ENCODE measurements at places on chromosomes 1 and 21.

DNA sequence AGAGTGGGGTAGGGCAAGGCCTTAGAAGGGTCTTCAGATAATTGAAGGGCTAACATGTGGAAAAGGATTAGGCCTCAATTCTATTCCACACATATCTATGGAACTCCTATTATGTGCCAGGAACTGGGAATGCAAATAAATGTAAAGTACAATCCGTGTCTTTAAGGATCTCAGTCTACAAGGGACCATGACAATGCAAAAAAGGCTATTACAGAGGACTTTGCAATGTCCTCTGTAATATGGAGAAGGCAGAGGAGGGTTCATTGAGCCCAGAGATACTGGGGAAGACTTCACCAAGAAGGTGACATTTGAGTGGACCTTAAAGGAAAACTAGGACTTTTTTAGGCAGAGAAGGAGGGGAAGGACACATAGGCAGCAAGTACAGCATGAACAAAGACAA lies 4.5 kb upstream of the SCMH1 start:
- no peak for DNase-seq

GRCh38 chr1:18883636-18884418 lies 18.5 kb downstream of the ALDH4A1 start:
- peak; percentile 63 for DNase-seq

DNA sequence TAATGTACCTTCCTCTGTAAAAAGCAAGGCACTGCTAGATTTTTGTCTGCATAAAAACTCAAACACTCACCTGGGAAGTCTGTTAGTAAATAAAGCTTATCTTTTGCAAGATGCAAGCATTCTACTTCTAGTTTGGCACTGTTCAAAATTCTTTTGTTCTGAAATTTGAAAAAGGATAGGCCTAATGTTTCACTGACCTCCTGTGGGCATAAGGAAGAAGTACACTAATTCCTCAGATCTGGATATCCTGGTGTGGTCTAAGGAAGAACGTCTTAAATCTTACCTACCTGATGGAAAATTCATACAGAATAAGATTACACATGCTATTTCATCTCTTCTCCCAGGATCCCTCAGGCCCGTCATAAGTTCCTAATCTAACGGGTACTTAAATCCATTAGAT lies 93.5 kb upstream of the CAMK1G start:
- DNase-seq = no peak

DNA sequence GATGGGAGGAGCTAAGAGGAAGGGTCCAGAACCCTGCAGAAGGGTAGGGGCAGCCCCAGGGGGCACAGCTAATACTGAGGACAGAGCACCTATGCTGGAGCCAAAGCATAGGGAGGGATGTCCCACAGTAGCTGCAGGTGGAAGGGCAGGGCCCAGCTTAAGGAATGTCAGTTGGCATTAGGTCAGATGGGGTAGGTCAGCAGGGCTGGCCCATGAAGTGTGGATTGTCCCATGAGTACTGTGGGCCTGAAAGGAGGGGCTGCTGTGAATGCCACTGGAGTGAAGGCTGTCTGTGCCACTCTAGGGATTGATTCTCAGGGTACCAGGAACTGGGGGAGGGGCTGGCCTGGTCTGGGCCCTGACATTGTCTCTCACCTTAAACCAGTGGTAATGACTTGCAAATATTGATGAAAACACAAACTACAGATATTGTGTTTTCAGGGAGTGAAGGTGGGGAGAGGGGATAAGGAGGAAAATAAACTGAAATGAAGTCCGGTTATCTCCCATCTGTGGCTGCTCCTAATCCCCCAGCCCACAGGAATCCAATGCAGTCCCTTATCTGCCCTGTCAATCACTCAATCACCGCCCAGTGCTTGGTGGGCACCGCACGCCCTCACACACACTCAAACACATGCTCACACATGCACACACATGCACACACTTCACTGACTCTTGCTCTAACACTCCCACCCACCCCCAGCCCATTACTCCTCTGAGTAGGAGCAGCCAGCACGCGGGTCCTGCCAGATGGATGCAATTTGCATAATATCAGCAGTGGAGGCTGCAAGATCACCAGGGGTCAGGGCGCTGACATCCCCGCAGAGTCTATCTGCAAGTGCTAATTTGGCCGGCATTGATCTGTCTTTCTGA lies 27.8 kb downstream of the DMAP1 start:
- DNase-seq = no peak

DNA sequence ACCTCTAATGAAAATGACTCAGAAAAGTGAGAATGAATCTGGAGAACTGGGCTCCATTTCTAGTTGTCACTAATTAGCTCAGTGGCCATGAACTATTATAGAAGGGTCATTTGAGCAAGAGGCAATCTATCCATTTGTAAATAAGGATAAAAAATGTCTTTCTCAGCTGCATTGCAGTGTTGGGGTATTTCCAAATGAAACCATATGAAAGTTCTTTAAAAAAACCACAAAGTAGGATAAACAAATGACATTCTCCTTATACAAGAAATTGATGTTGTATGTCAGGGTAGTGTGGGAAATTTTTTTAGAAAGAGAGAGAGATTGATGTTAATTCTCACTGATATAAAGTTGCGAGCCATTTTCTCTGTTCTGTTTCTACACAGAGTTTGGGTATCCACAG lies 26.0 kb downstream of the FMO3 start:
- DNase-seq = no peak

DNA sequence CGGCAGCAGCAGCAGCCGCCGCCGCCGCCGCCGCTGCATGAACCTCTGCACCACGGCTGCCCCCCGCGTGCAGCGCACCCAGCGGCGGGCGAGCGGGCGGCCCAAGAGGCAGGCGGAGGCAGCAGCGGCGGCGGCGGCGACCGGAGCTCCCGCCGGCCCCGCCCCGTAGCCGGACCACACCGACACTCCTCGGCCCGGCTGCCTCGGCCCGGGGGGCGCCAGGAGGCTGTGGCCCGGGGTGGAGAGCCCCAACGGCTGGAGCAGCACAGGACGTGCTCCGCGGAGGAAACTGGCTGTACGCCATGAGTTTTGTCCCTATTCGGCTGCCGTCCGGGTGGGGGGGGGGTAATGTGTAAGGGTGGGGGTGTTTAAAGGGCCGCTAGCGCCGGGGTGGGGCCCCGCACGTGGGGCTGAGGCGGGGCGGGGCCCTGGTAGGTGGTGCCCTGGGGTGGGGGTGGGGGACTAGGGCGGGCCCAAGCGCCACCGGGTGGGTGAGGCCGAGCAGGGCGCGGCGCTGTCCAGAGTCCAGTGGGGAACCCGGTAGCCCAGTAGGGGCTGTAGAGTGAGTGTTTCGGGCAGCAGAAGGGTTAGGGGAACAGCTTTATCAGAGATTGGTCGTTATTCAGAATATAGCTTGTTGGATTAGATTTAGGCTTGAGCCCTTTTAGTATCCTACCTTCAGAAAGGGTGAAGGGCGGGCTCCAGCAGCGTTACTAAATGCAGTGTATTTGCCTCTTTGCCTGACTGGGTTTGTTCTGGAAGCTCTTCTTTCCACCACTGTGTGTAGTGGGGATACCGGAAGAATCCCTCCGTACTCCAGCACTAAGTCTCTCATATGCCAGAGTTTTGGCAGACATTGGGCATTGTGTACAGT lies at the start of gene FAM78B:
FAM78B (minus strand) TSS at position 304 of the 874 bp plus-strand sequence. CDS start 753 bp downstream, outside the sequence.
- peak; percentile 13 for DNase-seq

- DNase-seq = no peak
Observed at GRCh38 chr21:43739621-43740435, 20.9 kb downstream of the PDXK start.

- DNase-seq = no peak
Observed at GRCh38 chr1:82625537-82625936, 824.8 kb downstream of the ADGRL2 start.

GRCh38 chr1:94332952-94333351 lies 85.2 kb upstream of the ABCD3 start:
- no peak for DNase-seq

DNA sequence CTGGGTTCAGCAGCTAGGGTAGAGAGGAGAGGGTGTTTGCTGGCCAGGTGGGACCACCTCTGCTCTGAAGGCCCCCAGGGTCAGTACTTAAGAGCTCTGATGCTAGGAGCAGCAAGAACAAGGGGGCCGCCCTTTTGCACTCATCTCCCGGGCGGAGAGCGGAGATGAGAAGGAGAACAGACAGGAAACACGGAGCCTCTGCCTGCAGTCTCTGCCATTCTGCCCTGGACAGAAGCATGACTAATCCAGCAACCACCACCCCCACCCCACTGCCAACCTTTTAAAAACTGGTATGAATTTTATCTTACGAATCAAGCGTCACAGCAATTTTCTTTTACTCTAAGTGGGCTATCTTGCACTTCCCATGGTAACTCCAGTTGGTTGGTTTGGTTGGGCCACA lies 34.5 kb downstream of the PARP1 start:
- DNase-seq = no peak

DNA sequence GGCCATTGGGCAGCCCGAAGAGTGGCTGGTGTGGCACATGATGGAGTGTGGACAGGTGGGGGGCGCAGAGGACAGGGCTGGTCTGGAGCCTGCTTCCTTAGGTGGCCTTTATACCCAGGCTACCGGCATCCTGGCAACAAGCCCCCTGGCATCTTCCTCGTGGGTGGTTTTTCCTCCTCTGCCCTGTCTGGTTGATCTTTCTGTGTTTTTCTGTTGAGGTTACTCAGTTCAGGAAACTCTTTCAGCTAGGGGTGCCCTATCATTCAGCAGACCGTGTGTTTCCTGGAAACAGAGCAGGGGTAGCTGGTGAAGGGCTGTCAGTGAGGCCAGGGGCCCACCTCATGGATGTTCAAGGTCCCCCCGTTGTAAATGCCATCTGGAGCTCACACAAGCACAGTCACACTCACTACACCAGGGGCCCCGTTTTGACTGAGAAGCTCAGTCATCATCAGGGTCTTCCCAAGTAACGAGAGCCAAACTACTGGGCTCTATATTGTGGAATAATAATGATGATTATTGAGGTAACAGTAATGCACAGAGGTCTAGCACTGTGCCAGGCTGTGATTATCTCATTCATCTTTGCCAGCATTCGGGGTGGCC lies at the start of gene KRTAP12-4:
KRTAP12-4 (minus strand) TSS at position 84 of the 600 bp plus-strand sequence; CDS start at position 39, 45 bp downstream.
- DNase-seq = no peak

- peak; percentile 20 for DNase-seq
Observed at GRCh38 chr1:219555031-219555692, 57.7 kb downstream of the ZC3H11B start.

GRCh38 chr1:223811634-223812101 lies 34.1 kb downstream of the TP53BP2 start:
- no peak for DNase-seq

DNA sequence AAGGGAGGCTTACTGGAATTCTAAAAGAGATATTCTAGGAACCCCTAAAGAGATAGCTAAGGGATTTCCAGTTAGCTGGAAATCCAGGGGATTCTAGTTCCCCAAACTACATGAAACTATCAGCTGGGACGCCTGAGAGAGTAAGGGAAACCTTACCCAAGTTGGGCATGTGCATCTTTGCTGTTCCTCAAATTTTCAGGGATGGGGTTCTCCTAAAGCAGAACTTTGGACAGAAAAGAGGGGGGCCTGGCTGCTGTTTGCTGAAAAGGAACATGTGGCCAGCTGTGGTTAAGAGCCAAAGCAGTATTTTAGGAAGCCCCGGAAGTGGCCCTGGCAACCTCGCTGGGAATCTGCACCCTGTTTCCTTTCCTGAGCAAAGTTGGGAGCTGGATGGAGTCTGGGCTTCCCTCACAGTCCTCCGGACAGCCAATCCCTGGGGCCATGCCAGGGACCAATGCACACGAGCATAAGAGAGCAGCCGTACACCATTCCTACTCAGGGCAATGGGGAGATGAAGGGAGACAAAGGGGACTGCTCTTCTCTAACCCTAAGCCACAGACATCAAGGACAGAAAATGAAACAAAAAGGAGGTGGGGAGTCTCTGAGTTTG lies 154.3 kb downstream of the PLXNA2 start:
- DNase-seq = no peak

GRCh38 chr1:11486231-11487009 lies 7.5 kb downstream of the DISP3 start:
- no peak for DNase-seq

DNA sequence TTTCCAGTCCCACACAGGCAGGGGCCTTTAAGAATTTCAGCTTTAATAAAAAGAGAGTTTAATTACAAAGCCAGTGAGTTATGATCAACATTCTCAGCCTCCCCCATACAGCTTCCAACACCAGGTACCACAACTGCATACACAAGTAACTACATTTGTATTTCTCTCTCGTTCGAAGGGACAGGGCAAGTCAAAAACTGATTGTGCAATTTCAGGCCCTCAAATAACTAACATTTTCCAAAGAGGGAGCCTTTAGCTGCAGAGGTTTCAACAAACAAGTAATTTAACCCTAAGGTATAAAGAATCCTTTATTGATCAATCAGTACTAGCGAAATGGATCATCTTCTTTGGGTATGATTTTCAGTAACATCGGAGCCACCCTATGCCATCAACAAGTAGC lies 142.4 kb downstream of the ZNF281 start:
- no peak for DNase-seq

- no peak for DNase-seq
Observed at GRCh38 chr1:46062651-46063319, 69.6 kb downstream of the PIK3R3 start.

DNA sequence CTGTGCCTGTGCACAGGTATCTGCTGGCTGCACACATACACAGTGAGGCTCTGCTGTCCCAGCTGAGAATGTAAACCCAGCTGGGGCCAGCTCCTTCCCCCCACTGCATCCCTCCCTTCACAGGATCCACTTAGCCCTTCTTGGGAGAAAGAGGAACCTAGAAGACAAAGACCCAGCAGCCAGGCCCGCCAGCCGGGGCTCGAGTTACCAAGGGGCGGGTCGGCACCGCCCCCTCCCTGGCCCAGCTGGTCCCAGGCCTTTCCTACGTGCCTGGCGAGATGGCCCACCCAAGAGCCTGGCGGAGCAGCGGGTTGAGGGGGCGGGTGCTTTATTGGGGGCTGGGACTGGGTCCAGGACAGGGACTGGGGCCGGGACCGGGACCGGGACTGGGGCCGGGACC lies 2.1 kb downstream of the SH3BGRL3 start:
- DNase-seq = no peak

- no peak for DNase-seq
Observed at GRCh38 chr1:234782791-234783190, 172.8 kb upstream of the IRF2BP2 start.

DNA sequence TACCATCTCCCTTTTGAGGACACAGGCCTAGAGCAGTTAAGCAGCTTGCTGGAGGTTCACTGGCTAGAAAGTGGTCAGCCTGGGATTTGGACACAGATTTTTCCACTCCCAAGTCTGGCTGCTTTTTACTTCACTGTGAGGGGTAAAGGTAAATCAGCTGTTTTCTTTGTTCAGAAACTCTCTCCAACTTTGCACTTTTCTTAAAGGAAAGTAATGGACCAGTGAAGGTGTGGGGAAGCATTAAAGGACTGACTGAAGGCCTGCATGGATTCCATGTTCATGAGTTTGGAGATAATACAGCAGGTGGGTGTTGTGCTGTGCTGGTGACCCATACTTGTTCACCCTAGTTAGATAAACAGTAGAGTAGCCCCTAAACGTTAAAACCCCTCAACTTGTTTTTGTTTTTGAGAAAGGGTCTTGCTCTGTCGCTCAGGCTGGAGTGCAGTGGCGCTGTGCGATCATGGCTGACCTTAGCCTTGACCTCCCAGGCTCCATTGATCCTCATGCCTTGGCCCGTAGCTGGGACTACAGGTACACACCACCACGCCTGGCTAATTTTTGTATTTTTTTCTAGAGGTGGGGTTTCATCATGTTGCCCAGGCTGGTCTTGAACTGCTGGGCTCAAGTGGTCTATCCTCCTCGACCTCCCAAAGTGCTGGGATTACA lies 4.2 kb downstream of the SOD1 start:
- no peak for DNase-seq
